ENCODE measurements at places on chromosomes 2 and 18. TPM values are rescaled to one million over a fixed set of nuclear protein-coding genes. Genes with fewer than 3 reads are reported as not detected.

Gene ALLC
- not detected for total RNA-seq

Gene PRKD3
- total RNA-seq, result 10.4 TPM

- DNase-seq, result no peak
Observed at GRCh38 chr2:11784747-11785610, 38.5 kb downstream of the LPIN1 start.

GRCh38 chr2:165016772-165017411 lies 61.6 kb upstream of the SLC38A11 start:
- no peak for DNase-seq

DNA sequence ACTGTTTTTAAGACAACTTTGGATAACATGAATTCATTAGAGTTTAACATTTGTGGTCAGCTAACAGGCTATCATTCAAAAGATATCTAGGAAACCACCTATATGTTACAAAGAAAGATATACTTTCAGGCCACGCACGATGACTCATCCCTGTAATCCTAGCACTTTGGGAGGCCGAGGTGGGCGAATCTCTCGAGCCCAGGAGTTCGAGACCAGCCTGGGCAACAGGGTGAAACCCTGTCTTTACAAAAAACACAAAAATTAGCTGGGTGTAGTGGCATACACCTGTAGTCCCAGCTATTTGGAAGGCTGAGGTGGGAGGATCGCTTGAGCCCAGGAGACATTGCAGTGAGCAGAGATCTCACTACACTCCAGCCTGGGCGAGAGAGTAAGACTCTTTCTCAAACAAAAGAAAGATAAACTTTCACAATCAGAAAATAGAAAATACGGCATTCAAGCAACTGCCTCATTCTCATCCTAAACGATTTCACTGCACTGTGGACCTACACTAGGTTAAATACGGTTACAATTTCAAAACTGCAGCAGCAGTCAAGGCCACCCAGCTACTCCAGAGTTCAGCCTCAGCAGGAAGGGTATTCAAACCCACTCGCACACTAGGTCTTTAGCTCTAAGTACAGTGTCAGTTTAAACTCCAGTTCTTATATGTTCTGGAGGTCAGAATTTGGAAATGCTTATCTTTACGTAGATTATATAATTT lies 250.0 kb upstream of the SLC39A10 start:
- no peak for DNase-seq

Gene CNGA3
- not detected for total RNA-seq

Gene EMILIN1
- 17.4 TPM for total RNA-seq

DNA sequence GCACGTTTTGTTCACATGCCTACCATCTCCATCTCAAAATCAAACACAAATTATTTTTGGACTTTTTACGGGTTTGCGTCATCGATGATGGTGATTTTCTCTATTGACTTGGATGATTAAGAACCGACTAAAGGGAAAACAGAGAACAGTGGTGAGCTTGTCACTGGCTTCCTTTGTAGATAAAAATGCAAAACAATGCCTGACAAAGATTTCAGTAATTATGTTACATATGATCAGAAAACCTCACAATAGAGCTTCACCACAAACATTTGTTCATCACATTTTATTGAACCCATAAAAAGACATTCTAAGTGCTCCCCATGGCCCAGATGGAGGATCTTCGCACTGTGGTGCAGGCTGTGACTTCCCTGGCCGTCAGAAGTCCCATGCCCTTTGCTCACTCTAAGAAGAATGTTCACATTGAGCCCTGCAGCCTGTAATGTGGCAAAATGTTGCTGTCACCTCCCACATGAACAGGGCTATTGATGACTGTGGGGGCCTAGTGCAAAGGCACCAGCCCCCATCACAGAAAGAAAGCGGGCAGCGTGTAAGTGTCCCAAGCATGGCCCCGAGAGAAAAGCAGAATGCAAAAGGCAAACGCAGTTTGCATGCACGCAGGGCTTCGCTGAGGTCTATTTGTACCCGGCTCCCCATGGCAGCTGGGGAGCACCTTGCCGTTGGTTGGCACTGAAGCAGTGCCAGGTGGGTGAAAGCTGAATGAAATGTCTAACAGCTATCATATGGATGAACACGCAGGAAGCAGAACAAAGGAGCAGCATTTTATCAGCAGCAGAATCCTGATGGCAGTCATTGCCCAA lies 60.6 kb downstream of the BCL2 start:
- DNase-seq, result no peak

Gene CSRNP3
- total RNA-seq, result 4.1 TPM

DNA sequence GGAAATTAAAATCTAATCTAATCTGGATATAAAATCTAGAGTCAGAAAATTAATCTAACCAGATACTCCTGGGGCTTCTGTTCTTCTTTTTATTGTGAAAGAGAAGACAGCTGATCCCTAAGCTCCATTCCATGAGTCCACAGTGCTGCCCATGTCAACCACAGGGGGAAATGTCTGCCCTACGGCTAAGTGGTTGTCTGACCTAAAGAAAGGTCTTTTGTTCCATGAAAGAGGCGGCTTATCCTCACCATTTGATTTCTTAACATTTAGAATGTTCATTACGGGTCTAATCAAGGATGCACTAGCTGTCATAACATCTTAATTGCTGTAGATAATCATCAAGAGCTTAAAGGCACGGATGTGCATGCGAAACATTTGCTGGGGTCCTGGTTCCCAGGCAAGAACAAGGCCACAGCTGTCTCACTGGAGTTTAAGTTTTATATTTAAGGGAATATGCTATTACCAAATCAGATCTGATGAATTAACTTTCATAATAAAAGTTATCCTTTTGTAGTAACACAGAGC lies 162.6 kb downstream of the PAX3 start:
- DNase-seq, result no peak

- DNase-seq, result no peak
Observed at GRCh38 chr2:191233533-191233932, 11.7 kb upstream of the MYO1B start.

DNA sequence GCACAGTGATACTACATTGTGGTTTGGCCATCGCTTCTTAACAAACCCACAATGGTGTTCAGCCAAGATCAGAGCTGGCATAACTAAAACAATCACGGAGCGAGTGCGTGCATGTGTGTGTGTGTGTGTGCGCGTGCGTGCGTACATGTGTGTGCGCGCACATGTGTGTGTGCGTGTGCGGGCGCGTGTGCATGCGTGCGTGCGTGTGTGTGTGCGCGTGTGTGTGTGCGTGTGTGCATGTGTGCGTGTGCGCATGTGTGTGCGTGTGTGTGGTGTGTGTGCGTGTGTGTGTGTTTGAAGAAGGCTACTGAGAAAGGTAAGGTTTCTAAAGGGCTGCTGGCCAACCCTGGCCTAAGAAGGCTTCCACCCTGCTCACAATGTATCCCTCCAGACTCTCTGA lies 582.4 kb downstream of the CMPK2 start:
- DNase-seq, result no peak

GRCh38 chr2:145026456-145027455 lies 506.8 kb upstream of the ZEB2 start:
- DNase-seq, result no peak

Gene IL18R1
- total RNA-seq, result 0.67 TPM

GRCh38 chr2:200698217-200698616 lies 112.4 kb downstream of the AOX1 start:
- no peak for DNase-seq

- DNase-seq, result no peak
Observed at GRCh38 chr2:71619230-71619741, 165.9 kb downstream of the DYSF start.

DNA sequence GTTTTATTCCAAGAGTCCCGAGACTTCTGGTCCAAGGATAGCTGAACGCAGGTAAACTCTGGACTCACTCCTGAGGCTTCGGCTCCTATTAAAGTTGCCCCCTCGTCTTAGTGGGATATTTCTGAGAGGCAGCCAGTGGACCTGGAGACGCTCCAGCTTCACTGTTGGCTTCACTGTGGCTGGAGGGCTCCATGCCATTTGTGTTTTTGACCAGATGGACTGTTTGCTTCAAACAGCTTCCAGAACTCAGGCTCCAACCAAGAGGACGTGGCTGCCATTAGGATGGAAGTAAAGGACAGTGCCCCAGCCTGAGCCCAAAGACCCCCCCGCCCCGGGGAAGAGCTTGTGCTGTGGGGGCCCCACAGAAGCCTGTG lies 94.4 kb upstream of the LDAH start:
- no peak for DNase-seq

Gene VWC2L
- total RNA-seq, result not detected

DNA sequence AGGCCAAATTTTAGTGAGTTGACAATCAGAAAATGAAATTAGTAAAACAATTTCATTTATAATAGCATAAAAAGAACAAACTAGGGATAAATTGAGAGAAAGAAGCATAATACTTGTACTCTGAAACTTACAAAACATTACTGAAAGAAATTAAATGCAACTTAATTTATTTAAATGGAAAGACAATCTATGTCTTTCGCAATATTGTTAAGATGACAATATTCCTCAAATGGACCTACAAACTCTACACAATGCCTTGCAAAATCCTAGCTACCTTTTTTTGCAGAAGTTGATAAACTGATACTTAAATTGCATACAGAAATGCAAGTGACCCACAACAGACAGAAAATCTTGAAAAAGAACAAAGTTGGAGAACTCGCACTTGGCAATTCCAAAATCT lies 9.1 kb downstream of the EPG5 start:
- no peak for DNase-seq

DNA sequence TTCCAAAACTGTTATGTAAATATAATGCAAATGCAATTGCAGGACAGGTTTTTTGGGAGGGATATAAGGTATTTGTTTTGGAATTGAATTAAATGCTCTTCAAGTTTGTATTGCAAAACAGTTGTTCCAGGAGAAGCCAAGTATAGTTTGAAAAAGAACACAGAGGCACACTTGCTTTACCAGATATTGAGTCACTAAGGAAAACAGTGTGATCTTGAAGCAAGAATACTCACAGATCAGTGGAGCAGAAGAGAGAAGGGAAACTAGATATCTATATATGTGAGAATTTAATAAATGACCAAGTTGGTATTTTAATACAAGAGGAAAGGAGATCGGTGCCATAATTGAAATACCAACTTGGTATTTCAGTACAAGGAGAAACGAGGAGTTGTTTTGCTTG lies 178.9 kb downstream of the CAPN13 start:
- no peak for DNase-seq

- no peak for DNase-seq
Observed at GRCh38 chr2:10934308-10934978, 22.7 kb downstream of the KCNF1 start.

Gene TOGARAM2
- total RNA-seq, result 42.8 TPM

Gene ZDBF2
- total RNA-seq, result 6.7 TPM

Measured in Right ventricle myocardium superior (tissue), 1 donor.